Kidney tubule cell (primary cell): ENCODE measurements at places on chromosomes 2 and 18.

GRCh38 chr2:39266139-39266805 lies 22.5 kb upstream of the CDKL4 start:
- DNase-seq = no peak

GRCh38 chr2:131426727-131427126 lies 49.2 kb upstream of the TUBA3D start:
- DNase-seq = no peak

GRCh38 chr2:45700407-45701013 lies 49.0 kb downstream of the PRKCE start:
- no peak for DNase-seq

DNA sequence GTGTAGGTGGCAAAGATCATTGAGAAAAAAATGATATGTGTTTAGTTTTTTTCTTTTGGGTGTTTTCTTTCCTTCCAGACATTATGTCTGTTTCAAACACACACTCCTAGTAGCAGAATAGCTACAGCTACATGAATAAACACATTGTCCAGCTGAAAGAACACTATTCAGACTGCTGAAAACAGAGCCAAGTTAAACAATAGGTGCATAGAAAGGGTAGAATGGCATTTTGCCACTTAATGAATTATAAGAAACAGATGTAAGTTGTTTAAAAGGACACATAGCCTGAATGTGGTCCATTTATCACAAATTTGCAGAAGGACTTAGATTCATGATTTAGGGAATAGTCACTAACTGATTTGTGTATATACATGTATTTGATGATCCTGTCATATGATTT lies 20.1 kb downstream of the CTLA4 start:
- no peak for DNase-seq

DNA sequence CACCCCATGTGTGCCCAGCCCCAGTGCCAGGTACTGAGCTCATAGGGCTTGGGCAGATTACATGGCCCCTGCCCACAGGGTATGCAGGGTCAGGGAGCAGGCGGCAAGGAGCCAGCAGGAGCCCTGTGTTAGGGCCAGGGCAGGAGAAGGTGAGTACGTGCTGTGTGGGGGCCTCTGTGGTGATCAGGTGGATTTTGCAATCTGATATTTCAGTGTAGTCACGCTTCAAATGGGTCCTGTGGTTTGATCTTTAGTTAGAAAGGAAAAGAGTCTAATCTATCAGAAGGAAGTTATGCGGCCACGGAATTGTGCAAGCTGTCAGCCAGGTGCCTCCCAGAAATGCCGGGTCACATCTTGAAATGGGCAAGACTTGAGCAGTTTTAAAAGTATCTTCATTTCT lies 13.9 kb downstream of the UBE2F start:
- DNase-seq = peak; percentile 40

DNA sequence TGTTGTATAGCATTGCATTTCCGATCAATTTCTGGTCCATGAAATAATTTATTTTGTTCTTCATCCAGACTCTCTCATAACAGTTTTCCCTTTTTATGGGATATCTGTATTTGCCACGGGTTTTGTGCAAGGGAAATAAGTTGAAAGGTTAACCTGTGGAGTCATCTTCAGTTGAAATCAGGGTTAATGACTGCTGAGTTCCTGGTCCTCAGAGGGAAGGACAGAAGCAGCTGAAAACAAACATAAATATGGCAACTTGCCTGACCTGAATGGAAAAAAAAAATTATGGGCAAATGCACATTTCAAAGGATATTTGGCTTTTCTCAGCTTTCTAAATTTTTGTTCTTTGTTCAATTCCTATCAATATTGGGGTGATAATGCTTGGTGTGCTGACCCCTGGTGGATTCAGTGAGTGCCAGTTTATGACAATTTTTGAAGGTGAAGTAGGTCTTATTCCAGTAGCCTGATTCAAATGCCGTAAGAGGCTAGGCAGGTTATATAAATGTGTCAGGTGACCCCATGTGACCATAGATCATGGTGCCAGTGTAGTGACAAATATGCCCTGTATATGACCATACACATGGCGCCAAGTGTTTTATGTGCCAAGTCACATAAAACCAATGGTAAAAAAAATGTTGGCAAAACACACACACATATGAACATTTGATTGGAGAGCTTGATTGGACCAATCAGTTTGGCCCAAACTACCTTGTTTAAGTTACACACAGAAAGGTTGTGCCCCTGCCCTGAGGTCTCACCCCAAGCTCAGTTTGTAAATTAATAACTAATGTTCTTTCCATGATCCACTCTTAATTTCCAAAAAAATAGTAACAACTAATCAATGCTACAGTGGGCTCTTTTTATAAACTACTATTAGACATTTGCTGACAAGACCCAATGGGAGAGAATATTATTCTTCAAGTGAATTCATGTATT lies 47.6 kb upstream of the FAM124B start:
- DNase-seq = peak; percentile 32

GRCh38 chr2:127358971-127359370 lies 28.8 kb downstream of the MAP3K2 start:
- DNase-seq = no peak

GRCh38 chr2:133484784-133485183 lies 83.5 kb downstream of the NCKAP5 start:
- no peak for DNase-seq

DNA sequence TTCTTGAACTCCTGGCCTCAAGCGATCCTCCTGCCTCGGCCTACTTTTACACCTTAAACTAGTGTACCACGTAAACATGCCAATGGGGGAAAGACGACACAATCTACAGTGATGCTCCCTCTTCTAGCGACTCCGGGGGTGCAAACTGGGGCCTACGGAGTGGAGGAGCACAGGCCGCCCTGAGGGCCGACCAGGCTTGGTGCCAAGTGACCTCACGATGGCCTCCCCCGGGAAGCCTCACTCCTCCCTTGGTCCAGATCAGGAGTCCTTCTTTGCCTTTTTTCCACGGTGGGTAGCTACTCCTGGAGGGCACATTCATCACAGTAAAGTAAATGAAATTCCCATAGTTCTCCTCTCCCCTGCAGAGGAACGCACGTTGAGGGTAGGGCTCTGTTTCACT lies 73.5 kb downstream of the HNRNPLL start:
- no peak for DNase-seq

DNA sequence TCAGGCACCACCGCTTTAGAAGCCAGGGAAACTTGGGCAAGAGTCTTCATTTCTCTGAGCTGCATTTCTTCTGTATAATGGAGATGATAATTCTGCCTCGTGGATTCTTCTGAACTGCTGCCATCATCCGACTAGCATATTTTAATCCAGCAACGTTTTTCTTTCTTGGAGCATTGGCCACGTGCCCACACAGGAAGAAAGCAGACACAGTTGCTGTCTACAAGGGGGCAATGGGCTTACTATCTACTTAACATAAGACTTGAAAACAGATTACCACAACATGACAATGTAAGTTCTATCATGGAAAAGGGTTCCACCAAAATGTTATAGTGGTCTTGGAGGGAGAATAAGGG lies 176.5 kb downstream of the FAM210A start:
- no peak for DNase-seq

DNA sequence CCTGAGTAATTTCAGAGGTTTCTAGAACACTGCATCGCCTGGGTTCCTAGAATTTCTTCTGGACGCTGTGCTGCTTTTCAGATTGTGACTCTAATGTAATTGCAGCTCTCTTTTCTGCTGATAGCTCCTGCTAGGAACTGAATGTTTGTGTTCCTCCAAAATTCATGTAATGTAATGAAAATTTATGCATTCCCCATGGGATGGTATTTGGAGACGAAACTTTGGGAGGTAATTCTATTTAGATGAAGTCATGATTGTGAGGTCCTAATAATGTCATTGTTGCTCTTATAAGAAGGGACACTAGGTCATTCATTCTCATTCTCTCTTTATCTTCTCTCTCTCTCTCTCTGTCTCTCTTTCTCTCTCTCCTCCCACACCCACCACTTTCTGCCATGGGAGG lies 223.9 kb upstream of the DOK6 start:
- no peak for DNase-seq

DNA sequence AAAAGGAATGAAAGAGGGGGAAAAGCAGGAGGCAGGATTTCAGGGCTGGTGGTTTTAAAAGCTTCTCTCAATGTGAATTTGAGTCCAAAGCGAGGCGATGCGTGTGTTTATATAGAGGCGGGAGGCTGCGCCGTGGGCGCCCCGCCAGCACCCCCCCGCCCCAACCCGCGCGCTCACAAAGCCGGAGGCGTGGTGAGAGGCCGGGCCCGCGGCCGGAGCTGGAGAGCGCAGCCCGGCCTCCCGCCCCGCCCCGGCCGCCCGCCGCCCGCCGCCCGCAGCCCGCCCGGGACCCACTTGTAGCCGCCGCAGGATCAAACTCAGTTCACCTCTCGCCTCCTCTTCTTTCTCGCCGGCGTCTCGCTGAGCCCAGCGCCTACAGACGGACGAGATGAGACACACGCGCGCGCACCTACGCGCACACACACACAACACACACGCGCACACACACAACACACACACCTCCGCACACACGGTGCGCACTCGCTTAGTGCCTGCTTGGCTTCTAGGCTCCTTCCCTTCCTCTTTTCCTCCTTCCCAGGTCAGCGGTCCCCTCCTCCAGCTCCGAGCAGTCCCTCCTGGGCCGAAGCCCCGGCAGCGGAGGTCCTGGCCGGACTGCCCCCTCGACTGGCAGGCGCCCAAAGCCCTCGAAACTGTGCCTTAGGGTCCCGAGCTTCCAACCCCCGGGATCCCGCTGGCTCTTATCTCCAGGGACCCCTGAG lies 1.3 kb upstream of the CYP26B1 start:
- DNase-seq = peak; percentile 5

DNA sequence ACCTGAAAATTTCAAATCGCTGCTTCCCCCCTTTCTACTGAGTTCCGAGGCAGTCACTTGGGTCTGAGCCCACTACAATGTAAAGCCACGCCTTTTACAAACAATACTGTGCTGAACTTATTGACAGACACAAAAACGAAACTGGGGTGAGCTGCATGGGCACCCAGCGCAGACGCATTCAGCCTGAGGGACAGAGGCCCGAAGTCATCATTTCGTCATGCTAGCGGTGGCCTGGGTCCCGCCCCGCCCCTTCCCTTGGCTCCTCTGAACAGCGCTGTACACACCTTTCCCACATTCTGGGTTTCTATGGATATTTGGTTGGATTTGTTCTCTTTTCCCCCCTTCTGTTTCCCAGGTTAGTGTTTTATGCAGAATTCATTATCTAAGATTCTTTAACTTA lies 71.7 kb downstream of the EIPR1 start:
- no peak for DNase-seq

GRCh38 chr2:136359121-136359965 lies 241.4 kb upstream of the CXCR4 start:
- no peak for DNase-seq

DNA sequence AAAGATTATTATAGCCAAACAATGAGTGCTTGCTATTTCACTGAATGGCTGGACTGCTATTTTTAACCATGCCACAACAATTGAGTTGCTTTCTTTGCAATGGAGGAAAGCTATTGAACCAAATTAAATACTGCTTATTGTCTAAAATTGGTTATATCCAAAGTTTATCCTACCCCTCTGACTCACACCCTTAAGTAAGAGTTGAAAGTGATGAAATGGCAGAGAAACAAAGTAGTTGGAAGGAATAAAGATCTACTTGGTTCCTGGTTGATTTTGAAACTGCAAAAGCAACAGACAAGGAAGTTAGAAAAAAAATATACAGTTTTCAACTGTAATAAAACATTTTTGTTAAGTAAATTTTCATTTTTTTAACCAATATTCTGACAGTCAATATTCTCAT lies 47.5 kb downstream of the EML4 start:
- DNase-seq = peak; percentile 25

DNA sequence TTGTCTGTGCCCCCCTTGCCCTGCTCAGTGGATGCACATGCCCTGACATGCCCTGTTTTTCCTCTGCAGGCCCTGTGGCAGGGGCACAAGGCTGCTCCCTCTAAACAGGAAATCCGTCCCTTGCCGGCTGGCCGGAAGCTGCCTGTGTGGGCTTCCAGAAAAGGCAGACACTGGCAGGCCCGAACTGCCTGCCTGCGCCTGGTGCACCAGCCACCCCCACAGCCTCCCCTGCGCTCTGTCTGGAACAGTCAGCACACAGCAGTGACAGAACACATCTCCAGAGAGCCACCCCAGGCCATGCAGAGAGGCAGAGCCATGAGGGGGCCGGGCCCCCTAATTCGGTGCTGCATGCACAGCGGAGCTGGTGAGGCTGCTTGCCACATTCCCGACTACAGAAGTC lies 33.5 kb downstream of the LOXHD1 start:
- no peak for DNase-seq

DNA sequence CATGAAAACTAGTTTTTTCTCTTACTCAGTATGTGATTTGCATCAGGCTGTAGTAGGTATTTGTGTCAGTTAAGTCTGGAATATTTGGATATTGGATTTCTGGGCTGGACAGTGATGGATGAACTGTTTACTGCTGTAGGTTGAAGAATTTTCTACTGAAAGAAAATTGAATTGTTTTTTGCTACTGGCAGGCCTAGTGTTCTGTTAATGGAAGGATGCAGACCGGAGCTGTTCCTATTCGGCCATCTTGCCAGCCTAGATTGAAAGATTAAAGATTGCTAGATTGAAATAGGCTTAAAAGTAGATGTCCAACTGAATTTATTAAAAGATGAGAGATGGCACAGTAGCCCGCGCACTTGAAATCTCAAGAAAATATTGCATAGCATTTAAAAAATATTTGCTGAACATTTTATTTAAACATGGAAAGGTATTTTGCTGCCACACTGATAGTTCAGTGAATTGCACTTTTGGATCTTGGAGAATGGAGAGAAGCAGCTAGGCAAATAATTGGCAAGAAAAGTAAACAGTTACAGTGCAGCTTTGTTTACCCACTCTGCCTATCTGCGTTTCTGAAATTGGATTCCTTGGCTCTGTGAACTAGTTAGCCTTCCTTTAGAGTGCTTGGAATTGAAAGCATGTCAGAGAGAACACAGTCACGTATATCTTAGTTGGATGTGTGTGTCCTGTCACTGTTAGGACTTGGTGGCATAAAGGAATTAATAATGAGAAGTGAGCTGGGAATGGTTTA lies 54.1 kb downstream of the EPB41L5 start:
- DNase-seq = peak; percentile 7

GRCh38 chr2:102235491-102235890 lies 48.7 kb downstream of the IL1RL2 start:
- peak; percentile 18 for DNase-seq

DNA sequence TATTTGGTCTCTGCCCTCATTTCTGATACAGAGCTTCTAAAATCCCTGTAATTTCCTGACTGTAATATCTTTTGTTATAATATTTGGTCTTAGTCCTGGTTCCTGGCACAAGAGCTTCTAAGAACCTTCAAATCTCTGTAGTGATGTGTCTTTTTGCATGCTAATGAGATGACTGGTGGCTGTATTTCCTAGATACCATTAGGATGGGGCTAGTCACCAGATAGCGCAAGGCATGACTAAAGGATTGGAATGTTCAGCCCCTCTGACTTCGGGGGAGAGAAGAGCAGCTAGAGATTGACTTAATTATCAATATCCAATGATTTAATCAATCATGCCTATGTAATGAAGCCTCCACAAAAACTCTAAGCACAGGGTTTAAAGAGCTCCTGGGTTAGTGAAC lies 620.8 kb upstream of the ACVR2A start:
- DNase-seq = peak; percentile 63

GRCh38 chr2:74002505-74003421 lies 18.1 kb downstream of the TET3 start:
- DNase-seq = peak; percentile 80
